ENCODE measurements at places on chromosomes 6 and 20. TPM values are rescaled to one million over a fixed set of nuclear protein-coding genes. Genes with fewer than 3 reads are reported as not detected.

The TSPO2 gene
- not detected for polyA plus RNA-seq

The XKR7 gene
- not detected for polyA plus RNA-seq

The STAU1 gene
- 80.7 TPM for polyA plus RNA-seq

The CCN6 gene
- not detected for polyA plus RNA-seq

The NMBR gene
- 0.15 TPM for polyA plus RNA-seq

The ACTL10 gene
- 0.31 TPM for polyA plus RNA-seq

The TGM3 gene
- not detected for polyA plus RNA-seq

The CLPSL2 gene
- not detected for polyA plus RNA-seq

The PRR18 gene
- polyA plus RNA-seq: not detected

The MEP1A gene
- polyA plus RNA-seq: not detected

The PHACTR1 gene
- not detected for polyA plus RNA-seq

GRCh38 chr6:106461084-106461483 is 100.6 kb downstream of the CRYBG1 start:
- DNase-seq: no peak

- DNase-seq: no peak
These were observed 53.5 kb downstream of the LINC00237 start for GRCh38 chr20:21052686-21053001.

GRCh38 chr20:1941226-1941625 is 46.0 kb downstream of the SIRPA start:
- no peak for DNase-seq

- DNase-seq: no peak
These were observed 248.0 kb upstream of the EYS start for GRCh38 chr6:65955034-65955433.

DNA sequence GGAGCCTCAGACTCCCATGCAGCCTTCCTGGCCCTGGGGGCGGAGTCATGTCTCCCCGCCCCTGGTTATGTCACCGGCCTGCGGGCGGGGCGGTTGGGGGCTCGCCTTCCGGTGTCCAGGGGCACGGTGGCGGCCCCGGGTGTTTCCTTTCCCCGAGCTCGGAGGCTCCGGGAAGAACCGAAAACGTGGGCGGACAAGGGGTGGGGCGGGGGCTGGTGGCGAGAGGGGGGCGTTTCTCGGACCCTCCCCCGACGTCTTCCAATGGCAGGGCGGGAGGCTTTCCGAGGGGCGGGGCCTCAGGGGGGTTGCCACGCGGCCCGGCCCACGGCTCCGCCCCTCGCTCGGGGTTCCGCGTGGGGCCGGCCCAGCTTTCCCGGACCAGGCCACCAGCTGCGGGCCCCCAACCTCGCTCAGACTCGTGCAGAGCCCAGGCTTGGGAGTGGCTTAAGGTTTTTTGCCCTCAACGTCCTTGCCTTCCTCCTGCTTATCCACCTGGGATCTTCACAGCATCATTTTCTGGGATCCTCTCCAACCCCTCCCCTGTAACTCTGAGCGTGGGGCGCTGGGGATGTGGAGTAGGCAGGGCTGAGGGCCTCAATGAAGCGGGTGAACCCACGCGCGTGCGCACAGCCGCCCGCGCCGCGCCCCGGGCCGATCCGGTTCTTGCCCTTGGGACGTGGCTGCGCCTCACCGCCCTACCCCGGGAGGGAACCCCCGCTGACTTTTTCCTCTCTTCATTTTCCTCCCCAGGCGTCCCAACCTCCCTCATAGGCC is 2.1 kb upstream of the NRN1 start:
- no peak for DNase-seq

DNA sequence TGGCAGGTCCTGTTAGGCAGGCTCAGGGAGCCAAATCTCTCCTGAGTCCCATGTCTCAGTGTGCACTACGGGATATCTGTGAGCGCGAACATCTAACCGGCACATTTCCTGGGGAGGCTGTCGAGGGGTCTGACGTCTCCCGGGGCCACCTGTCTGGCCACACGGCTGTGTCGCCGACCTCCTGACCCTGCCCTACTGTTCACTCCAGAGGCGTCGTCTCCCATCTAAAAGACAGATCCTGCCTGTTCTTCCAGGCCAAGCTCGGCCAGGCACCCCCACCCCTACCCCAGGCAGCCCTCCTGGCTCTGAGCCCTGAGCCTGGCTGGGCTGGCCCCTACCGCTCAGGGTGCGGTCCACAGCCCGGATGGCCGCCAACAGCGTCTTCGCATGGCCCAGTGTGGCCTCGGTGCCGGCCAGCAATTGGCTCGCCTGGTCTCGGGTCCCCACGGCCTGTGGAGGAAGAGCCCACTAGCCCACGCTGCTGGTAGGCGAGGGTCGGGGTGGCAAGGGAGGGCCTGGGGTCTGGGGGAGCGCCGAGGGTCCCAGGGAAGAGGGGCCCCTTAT is 16.6 kb downstream of the ADRM1 start:
- no peak for DNase-seq

DNA sequence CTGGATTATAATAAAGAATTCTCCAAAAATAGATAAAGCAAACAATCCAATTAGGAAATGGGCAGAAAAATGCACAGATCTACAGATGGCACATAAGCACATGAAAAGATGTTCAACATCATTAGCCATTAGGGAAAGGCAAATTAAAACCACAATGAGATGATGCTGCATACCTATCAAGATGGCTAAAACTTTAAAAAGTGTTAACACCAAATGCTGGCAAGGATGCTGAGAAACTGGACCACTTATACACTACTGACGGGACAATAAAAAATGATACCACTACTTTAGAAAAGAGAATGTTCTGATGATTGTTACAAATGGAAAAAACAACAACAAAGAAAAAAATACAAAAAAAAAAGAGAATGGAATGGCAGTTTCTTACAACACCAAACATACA is 26.5 kb downstream of the LCA5 start:
- DNase-seq: no peak

DNA sequence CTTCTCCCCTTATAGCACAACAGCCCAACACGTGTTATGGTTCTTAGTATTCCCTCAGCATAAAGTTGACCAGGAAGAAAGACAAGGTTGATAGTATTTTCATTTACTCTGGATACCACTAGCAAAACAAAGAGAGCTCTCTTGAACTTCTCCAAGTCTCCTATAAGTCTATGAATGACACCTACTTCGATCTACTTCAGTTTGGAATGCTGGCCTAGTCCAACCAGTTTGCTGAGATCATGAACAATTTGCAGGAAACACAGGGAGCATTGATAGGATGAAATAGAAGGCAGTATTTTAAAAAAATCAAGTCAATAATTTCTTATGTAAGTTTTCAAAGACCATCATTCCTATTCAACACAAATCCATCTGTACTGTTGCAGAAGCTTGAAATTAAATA is 93.6 kb downstream of the GJA10 start:
- no peak for DNase-seq

GRCh38 chr6:101146389-101146788 is 247.1 kb upstream of the GRIK2 start:
- DNase-seq: no peak

- peak; percentile 2 for DNase-seq
These were observed 11.4 kb downstream of the KCNK17 start for GRCh38 chr6:39302669-39303424.

DNA sequence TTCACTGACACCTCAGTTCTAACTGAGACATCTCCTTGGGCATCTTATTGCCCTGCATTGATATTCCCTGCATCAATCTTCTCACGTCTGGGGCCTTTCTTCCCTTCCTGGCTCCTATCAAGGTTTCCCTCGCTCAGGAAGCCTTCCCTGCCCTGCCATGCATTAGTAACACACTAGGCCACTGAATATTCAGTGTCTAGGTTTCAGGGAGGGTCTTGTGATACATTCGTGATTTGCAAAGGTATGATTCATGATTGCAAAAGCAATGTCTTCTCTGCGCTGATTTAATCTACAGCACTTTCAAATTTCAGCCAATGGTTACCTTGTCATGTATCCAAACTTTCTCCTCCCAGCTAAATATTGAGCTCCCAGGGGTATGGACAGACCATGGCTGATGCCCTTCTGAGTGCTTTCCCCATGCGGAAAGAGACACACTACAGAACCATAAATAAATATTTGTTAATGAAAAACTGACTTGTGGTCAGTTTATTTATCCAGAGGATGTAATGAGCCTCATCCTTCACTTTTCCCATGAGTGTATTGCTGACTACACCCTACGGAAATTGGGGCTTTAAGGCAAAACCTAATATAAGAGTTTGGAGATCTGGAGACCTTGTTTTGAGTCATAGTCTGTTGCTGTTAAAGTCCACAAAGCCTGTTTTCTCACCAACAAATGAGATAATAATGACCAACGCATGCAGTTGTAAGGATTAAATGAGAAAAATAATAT is 21.6 kb upstream of the PCSK2 start:
- no peak for DNase-seq

GRCh38 chr20:6829510-6830116 is 62.1 kb downstream of the BMP2 start:
- DNase-seq: no peak

GRCh38 chr6:144285798-144286502 is 815 bp downstream of the UTRN start:
- no peak for DNase-seq

- DNase-seq: no peak
These were observed 7.1 kb upstream of the DDO start for GRCh38 chr6:110422444-110422822.

- DNase-seq: no peak
These were observed 37.4 kb upstream of the MRPS10 start for GRCh38 chr6:42255050-42255449.

- no peak for DNase-seq
These were observed 39.6 kb downstream of the TPD52L1 start for GRCh38 chr6:125193208-125193607.

All from AG04450 (cell line).